ENCODE measurements at places on chromosomes 3 and 15.

- no peak for DNase-seq
Measured at GRCh38 chr15:52558196-52558595, 10.6 kb downstream of the ARPP19 start.

GRCh38 chr3:126664591-126665214, 9.8 kb upstream of the TXNRD3 start:
- DNase-seq: no peak

DNA sequence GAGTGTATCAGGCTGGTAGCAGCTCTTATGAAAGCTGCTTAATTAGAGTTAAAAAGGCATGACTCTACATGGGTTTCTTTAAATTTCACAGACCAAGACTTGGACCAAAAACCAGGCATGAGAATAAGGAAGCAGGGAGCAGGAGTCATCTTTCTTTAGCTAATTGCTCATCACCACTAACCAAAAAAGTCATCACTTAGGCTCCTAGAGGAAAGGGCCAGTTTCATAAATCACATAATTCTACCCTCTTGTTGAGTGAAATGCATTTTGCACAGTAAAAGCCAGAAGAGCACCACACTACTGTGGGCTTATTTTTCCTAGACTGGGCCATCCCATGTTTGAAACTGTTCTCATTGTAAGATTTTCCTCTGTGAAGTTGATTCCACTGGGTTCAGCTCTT, 175.6 kb downstream of the GREM1 start:
- no peak for DNase-seq

GRCh38 chr3:184154885-184155643, at the start of gene DVL3:
Gene DVL3, plus strand, starts transcription at chr3:184155377. Its CDS starts 259 bp downstream, at chr3:184155636.
- DNase-seq: peak; percentile 28

- DNase-seq: no peak
Measured at GRCh38 chr3:41900265-41900664, 61.6 kb downstream of the ULK4 start.

GRCh38 chr3:169241991-169242707, 421.4 kb downstream of the MECOM start:
- DNase-seq: no peak

DNA sequence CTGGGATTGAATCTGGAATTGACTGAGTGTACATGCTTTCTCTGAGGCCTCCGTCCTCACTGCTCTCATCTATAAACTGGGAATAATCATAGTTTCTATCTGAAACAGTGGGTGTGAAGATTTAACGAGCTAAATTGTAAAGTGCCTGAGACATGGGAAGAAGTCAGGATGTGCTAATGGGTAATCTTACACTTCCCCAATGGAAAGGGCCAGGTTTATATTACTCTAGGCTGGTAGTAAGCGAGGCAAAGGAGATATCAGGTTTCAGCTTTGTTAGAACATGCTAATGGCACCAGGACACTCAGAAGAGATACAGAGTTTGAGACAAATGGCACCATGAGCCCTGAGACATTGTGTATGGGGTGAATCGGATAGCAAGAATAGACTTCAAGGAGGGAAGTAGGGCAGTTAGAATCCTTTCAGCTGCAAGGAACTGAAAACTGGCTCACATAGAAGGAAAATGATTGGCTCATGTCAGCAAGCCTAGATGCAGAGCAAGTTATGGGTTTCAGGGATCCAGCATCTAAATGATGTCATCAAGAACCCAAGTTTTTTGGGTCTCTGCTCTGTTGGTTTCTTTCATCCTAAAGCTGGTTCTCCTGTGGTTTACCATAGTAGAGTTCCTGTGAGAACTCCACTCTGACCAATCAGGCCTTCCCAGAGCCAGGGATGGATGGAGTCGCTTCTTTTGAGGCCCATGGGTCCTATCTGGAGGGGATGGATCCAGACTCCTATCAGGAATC, 21.8 kb downstream of the FLNB start:
- DNase-seq: no peak

DNA sequence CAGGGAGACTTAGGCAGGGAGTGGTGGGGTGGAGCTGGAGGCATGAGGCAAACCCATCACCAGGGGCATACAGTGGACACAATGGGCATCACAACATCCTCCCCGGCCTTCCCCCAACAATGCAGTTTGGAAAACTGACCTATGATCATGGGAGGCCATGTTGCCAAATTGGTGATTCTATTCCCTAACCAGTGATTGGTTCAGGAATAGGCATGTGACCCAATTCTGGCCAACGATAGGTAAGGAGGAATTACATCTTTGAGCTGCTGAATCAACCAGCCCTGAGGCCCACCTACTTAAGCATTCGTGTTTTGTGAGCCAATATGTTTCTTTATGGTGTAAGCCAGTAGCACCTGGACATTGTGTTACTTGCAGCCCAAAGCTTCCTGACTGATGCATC, 40.0 kb downstream of the LINGO1 start:
- DNase-seq: no peak

DNA sequence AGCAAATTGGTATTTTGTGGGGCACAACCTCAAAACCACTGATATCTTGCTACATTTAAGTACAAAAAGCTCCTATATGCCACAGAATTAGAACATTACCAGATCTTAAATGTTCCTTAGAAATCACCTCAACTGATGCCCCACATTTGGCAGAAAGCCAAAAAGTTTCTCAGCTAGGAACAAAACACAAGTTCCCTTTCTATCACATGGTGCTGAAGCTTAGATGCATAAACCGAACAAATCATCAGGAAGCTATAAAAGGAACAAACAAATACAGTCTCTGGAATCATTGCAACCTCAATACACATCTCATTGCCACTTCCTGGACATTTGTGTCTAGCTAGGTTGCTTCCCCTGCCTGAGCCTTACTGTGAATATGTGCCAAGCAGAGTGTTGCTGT, 492.6 kb downstream of the LPP start:
- DNase-seq: no peak

GRCh38 chr3:133573054-133573628, 345 bp upstream of the CDV3 start:
- peak; percentile 100 for DNase-seq

GRCh38 chr3:149449182-149449581, 25.3 kb upstream of the TM4SF4 start:
- no peak for DNase-seq

DNA sequence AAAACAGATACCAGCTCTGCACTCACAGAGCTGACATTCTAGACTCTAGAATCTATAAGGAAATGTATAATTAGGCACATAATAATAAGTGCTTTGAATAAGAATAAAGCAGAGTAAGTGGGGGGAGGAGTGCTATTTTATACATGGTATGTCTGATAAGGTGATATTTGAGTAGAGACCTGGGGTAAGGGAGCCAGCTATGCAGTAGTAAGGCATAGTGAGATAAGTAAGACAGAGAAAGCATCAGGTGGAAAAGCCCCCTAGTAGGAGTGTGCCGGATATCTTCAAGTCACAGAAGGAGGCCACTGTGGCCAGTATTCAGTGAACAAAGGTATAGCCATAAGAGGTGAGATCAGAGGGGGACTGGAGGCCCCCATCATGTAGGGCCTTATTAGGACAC, 3.0 kb downstream of the SS18L2 start:
- no peak for DNase-seq

- DNase-seq: no peak
Measured at GRCh38 chr3:177883957-177884356, 652.3 kb upstream of the KCNMB2 start.

GRCh38 chr3:138327831-138328230, 1.8 kb downstream of the NME9 start:
- no peak for DNase-seq

GRCh38 chr3:144098691-144099090, 127.1 kb downstream of the DIPK2A start:
- DNase-seq: no peak

GRCh38 chr15:89993349-89993748, 7.8 kb upstream of the ZNF710 start:
- DNase-seq: no peak

- DNase-seq: no peak
Measured at GRCh38 chr15:52097180-52097579, 15.4 kb downstream of the BCL2L10 start.

GRCh38 chr3:121443456-121443855, 102.3 kb downstream of the POLQ start:
- DNase-seq: no peak

All from T-helper 9 cell (primary cell).